ENCODE measurements at places on chromosomes 1 and 21.

GRCh38 chr1:40848530-40849189 lies 13.5 kb downstream of the CITED4 start:
- peak; percentile 66 for DNase-seq

DNA sequence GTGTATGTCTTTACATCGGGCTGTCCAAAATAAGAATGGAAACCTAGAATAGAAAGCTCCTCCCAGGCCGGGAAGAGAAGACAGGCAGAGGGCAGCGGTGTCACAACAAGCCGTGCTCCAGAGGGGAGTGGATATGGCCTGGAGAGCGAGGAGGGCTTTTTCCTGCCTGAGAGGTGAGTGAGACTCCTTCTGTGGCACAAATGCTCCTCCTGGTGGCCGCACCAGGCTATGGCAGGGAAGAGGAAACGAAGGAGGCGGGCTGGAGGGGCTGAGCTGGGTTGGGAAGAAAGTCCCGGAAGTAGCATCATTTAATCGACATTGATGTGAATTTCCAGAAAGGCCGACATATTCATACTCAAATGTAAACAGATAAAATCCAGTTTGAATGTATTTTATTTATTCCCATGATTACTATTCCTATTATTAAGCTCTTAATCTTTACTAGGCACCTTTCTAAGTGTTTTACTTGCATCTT lies 54.7 kb downstream of the MEF2D start:
- DNase-seq: peak; percentile 80

GRCh38 chr1:155086856-155087535 lies 8.4 kb downstream of the EFNA3 start:
- no peak for DNase-seq

DNA sequence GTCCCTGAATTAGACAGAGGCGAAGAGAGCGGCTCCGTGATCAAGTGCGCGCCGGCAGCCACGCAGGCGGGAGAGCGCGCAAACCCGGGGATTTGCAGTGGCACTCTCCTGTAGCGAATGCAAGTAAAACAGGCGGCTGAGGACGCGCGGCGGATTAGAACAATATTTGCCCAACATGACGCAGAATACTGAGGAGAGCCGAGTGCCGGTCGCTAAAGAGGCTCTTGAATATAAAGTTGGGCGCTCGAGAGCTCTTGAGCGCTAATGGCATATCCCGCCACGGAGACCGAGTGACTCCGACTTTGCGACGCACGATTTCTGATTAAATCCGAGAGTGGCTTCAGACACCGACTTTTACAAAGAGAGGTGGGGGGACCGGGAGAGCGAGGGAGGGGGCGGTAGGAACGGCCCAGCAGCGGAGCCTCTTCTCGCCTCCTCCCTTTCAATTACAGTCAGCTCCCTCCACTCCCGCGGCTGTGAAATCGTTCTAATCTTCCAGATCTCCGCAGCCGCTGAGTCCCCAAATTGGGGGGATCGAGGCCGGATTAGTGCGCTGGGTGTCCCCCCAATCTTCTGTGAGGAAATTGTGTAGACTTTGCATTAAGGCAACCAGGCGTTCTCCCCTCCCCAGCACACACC lies 2.3 kb downstream of the PAX7 start:
- no peak for DNase-seq

- no peak for DNase-seq
Observed at GRCh38 chr21:36990508-36991205, 15.8 kb upstream of the RIPPLY3 start.

- DNase-seq: no peak
Observed at GRCh38 chr21:15212206-15212605, 147.4 kb upstream of the NRIP1 start.

GRCh38 chr21:35088319-35088771 lies 39.2 kb upstream of the RUNX1 start:
- DNase-seq: peak; percentile 43

DNA sequence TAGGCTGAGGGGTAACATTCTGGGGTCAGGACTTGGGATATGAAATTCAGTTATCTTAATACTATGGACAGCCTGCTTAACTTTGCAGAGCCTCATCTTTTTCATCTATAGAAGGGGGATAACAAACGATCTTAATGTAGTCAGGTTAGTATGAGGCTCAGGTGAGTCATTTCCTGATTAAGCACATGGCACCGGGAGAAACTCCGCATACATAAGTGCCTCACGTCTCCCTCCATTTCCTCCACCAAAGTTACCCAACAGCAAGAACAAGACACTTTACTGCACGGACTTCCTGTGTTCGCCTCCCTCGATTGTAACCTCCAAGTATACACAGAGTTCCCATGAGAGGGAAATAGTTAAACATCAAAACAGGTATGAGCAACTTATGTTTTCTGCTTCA lies 112.7 kb upstream of the COA6 start:
- no peak for DNase-seq

DNA sequence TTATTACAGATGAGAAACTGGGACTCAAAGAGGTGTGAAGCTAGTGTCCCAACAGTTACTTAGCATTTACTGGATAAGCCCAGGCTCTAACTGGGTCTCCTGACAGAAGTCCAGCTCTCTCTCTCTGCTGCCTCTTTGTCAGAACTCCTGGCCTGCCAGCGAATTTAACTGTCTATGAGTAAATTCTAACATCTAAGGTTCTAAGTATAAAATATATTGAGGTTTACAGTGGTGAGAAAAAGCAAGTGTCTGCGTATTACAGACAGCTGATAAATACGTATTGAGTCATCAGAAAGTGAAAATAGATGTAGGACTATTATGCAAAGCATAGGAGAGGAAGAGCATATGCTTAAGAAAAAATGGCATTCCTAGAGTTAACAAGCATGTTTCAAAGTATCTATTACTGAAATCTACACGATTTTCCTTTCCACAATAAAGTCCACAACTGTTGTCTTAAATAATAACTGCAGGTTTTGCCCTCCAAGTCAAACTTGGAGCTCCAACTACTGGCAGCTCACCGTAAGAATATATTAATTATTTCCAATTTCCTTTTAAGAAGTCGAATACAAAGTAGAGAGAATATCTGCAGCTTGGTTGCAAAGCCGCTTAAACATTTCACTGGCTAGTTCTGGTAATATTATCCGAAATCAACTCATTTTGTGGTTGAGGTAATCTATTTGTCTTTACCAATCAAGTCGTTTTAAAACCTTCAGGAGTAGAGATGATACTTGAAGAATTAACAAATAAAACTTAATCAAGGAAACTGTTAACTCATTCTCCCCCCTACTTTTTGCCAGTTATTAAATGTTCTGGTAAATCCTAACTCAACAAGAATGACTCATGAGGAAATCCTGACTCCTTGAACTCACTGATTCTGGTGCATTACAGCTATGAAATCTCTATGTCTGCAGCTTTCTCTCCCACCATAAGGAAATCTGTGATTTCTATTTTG lies 1.4 kb upstream of the RGS2 start:
- peak; percentile 64 for DNase-seq

DNA sequence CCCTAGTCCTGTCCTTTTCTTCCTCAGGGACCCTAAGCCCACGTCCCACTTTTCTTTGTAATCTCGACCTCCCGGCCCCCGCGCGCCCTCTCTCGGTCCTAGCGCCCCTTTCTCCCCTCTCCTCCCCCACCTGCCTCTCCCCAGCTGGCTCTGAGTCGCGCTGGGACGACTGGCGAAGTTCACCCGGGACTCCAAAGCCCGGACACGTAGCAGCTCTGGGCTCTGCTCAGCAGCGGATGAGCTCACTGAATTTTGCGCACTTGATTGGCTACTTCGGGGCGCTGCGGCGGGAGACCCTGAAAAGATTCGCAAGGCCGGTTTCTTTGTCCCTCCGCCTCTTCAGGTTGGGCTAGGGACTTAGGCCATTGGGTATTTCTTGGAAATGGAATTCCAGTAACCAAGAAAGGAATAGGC lies 16.3 kb upstream of the ACKR1 start:
- DNase-seq: peak; percentile 35

- no peak for DNase-seq
Observed at GRCh38 chr1:159989581-159989980, 35.5 kb upstream of the SLAMF9 start.

DNA sequence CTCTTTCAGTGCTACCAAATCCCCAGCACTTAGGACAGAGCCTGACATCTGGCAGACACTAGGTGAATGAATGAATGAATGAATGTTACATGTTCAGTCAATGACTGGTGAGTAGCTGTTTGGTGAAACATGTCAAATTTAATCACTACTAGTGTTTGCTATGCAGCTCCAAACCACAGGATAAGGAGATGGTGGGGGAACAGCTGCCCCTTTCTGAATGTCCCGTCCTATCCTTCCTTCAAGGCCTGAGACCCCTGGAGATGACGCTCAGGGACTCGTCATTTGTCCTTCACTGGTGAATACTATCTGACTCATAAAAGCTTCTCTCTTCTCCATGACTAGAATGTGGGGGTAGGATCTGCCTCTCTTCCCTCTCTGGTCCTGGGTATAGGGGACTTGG lies 175.4 kb downstream of the HIVEP3 start:
- peak; percentile 95 for DNase-seq

GRCh38 chr1:155396874-155397476 lies 76.3 kb downstream of the RUSC1 start:
- no peak for DNase-seq
